Activated naive CD4-positive, alpha-beta T cell treated with anti-CD3 and anti-CD28 coated beads, Interleukin-2, amount 50 U/mL, for 72 hours (primary cell): ENCODE measurements at places on chromosomes 11 and 22. TPM values are rescaled to one million over a fixed set of nuclear protein-coding genes. Genes with fewer than 3 reads are reported as not detected.
A peak's percentile ranks its signal among the peaks of the same experiment; 100 is the strongest.

The STK33 gene
- 2.1 TPM for total RNA-seq

The PPP2R5B gene
- total RNA-seq, result 29.9 TPM

The PHF21B gene
- total RNA-seq, result not detected

The TP53I11 gene
- total RNA-seq, result 7.5 TPM

The TTC17 gene
- total RNA-seq, result 69.1 TPM

DNA sequence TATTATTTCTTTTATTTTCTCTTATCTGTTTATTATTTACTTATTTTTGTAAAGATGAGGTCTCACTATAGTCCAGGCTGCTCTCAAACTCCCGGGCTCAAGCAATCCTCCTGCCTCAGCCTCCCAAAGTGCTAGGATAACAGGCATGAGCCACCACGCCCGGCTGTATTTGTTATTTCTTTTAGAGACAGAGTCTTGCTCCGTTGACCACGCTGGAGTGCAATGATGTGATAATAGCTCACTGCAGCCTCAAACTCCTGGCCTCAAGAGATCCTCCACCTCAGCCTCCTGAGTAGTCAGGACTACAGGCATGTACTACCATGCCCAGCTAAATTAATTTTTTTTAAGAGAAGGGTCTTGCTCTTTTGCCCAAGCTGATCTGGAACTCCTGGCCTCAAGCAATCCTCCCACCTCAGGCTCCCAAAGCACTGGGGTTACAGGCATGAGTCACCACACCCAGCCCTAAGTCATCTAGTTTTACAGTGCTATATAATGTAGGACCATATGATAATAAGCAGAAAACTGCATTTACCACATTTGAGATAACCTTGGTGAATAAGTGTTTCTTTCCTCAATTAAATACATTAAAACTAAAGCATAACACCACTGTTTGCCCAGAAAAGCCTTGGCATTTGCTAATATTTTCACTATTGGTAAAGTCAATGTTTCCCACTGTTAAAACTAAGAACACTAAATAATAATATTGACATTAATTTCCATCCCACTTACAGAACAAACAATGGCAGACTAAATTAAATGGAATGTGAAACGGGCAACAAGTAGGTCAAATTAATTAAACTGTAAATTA is 127.5 kb downstream of the SIK3 start:
- DNase-seq, result no peak

- no peak for DNase-seq
Measured at GRCh38 chr11:34180040-34180813, 74.8 kb downstream of the NAT10 start.

DNA sequence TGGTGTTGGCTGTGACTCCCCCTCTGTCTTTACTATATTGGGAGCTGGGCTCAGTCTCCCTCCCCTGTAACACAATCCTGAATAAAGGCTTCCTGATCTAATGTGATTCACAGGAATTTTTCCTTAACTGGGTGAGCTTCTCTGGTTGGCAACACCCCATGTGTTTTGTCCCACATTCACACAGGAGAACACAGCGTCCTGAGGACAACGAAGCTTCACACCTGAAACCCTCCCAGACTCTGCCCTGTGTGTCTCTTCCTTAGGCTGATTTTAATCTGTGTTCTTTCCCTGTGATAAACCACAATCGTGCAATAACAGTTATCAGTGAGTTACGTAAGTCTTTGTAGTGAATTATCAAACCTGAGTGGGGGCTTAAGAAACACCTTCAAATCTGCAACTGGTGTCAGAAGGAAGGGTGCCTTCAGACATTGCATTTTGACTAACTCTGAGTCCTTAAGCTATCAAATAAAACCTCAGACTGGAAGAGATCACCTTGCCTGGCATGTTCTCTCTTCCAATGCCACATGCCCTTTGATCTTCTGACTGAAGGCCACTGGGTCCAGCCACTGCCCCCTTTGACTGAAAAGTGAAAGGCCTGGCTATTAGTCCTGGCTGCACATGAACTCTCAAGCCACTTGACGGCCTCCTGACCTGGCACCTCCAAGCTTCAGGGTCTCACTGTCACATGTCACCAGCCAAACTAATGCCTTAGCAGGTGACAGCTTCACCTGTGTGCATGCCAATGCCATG is 17.3 kb downstream of the APOL3 start:
- no peak for DNase-seq

DNA sequence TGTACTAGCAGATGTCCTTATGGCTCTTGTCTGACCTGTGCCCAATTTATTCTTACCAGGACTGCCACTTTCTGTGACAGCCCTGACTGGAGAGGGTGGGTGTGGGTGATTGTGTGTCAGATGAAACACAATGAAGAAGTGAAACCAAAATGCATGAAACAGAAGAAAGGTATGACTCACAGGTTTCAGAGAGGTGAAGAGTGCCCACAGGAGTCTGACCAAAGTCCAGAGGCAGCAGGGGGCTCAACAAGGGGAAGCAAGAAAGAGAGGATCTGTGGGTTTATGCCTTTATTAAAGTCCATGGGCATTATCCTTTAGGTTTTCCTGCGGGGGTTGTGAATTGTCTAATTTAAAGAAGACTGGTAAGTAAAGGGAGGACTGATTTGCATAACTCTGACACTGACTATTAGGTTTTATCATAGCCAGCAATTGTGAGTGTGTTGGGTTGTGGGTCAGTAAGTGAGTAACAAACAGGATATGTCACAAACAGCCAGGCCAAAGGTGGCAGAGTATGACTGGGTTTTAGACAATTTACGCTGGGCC is 3.9 kb upstream of the OR4C6 start:
- no peak for DNase-seq

GRCh38 chr11:76524461-76524860 is 79.6 kb downstream of the EMSY start:
- no peak for DNase-seq

DNA sequence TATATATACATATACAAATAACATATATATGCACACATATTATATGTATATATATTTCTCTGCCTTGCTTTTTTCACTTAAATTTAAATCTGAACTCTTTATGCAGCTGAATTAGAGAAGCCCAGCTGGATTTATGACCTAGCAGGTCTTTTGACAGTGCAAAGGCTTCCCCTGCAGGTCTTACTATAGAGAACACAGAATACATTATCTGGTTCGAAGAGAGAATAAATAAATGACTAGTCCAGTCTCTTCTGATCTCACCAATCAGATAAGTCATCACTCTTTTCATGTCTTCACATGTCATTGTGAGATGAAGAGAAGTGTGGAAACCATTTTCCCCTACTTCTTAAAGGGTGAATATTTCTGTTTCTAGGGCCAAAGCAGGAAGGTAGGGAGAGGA is 58.2 kb downstream of the OR10A6 start:
- DNase-seq, result no peak

DNA sequence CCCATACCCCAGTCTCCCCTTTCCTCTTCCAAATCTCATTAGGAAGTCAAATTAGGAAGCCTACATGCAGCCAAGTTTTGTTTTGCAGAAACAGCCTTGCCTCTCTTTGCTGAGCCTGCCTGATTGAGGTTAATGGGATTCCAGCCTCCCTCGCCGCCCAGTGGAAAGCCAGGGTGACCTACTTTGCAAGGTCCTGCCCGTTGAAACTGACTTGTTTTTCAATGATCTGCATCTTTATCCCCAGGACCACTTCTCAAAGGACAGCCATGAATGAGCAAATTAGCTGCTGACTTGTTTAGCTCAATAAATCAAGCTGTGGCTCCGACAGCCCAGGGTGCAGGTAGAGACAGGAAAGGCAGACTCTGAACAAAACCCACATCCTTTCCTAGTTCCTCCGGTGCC is 110.4 kb downstream of the RRAS2 start:
- DNase-seq, result no peak

DNA sequence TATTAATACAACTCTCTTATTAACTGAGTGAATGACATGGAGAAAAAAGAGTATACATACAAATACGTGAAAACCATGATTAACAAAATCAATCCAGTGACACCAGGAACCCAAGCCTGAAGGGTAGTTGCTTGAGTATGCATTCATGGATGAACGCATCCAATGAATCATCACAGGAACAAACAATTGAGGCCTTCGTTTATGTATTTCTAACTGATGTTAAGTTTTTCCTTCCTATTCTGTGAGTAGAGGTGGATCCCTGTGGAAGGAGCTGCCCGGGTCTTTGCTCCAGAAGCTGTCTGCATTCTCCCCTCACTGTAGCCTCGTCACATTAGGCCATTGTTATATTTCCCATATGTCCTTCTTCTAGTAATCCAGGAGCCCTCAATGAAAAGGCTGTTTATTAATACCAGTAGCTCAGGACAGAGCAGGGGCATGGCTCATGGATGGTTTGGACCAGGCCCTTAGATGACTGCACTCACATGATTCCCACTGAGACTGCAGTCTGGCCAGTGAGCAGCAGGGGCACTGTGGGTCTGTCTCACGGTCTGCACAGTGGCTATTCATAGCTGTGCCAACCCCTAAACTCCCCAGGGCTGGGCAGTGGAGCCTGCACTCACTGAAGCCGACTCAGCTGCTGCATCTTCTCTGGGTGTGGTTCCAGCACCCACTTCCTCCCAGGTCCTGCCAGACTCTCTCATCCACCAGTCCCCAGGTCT is 128.1 kb upstream of the TOP3B start:
- peak; percentile 33 for DNase-seq

GRCh38 chr11:71447791-71448256 is 369 bp downstream of the DHCR7 start:
- DNase-seq, result peak; percentile 35

GRCh38 chr22:26656891-26657851 is at the start of gene MIAT:
Gene MIAT, plus strand, starts transcription at chr22:26657588.
- DNase-seq, result peak; percentile 76
